ENCODE measurements at places on chromosomes 5 and 9.

- ATAC-seq, result no peak
These were observed 152.5 kb upstream of the RAI14 start for GRCh38 chr5:34503379-34504253.

- ATAC-seq, result no peak
These were observed 556.8 kb upstream of the DMAC1 start for GRCh38 chr9:8356406-8356805.

GRCh38 chr5:67904366-67904765 lies 311.2 kb upstream of the PIK3R1 start:
- no peak for ATAC-seq

DNA sequence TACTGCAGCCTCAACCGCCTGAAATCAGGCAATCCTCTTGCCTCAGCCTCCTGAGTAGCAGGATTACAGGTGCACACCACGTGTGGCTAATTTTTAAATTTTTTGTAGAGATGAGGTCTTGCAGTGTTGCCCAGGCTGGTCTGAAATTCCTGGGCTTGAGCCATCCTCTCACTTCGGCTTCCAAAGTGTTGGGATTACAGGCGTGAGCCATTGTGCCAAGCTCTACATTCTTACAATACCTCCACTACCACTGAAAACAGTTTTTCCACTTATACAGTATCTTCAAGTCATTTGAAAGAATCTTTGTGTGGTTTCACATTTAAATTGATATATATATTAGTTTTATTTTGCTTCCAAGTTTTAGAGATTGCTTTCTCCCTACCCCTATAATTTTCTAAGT lies 42.6 kb downstream of the LARP1 start:
- ATAC-seq, result no peak

DNA sequence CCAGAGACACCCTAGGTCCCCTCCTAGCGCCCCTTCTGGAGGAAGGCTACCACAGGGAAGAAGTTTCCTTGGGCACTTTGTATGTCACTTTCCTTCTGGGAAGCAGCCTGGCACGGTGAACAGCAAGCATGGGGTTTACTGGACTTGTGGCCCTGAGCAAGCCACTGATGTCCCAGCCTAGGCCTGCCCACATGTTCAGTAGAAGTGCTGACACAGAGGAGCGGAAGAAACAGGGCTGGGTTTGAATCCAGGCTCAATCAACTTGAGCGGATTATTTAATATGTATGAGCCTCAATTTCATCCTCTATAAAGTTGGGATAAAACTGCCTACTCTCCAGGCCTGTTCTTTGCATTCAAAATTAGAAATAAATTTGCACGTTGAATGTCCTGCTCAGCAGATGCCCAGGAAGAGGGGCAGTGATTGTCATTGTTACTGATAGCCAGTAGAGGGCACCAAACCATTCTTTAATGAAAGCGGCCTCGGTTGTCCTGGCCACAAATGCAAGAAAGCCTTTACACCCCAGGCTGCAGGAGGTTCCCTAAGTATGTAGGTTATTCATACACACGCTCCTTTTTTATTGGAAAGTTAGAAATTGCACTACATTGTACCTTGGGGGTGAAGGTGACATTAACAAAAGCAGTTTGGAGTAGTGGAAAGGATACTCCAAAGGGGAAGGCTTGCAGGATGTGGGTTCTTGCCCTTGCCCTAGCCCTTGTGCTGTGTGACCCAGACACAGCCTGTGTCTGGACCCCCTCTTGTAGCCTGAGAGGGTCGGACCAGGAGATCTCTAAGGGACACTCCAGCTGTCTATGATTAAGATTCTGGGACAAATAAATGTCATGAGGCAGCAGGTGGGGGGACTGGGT lies 13.4 kb upstream of the XPA start:
- ATAC-seq, result peak; percentile 88

DNA sequence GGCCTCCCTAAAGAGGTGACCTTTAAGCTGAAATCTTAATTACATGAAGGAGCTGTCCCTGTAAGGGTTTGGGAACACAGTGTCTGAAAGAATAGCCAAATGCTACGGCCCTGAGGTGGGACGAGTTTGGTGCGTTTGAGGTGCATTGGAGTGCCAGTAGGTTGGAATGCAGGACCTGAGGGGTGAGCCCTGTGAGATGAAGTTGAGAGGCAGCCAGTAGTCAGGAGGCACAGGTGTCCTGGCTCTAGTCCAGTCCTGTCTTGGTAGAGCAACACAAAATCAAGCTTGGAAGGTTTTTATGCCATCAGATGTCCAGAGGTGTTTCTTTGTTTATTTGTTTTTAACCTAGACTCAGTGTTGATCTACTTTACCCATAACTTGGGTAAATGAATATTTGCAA lies 108.5 kb downstream of the ARHGAP26 start:
- no peak for ATAC-seq

- no peak for ATAC-seq
These were observed 48.4 kb downstream of the PPARGC1B start for GRCh38 chr5:149778303-149779123.

DNA sequence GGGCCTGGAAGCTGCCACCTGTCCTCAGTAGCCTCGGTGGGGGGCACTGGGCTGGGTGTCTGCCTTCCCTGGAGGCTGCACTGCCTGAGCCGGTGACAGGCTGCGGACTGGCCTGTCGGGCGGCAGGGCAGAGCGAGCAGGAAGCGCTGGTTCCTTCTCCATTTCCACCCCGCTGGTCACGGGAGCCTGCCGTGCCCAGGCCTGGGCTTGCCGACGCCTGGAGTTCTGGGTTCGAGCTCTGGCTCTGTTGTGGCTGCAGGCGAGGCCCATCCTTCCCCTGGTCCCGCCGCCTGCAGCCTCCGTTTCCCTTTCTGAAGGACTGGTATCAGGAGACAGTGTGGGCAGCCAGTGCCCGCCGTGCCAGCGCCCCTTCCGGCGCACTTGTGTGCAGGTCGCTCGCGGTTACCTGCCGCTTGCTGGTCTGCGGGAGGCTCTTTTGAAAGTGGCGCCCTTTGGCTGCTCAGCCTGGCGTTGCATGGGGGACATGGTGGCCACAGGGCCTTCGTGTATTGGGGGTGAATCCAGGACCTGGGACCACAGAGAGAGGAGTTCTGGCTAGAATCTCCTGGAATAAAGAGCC lies 34.0 kb downstream of the RXRA start:
- ATAC-seq, result no peak
